Activated T-helper 1 cell treated with anti-CD3 and anti-CD28 coated beads, Interleukin-12 subunit alpha, Interleukin-12 subunit beta, Interleukin-2, Interleukin-4 antibody, amounts not matched to agents 30 ng/mL and 10 ng/mL and 1 ng/mL, durations not matched to agents 14 hours and 24 hours and 36 hours (primary cell): ENCODE measurements at places on chromosomes 5 and 9. TPM values are rescaled to one million over a fixed set of nuclear protein-coding genes. Genes with fewer than 3 reads are reported as not detected.

- no peak for DNase-seq
These were observed 11.3 kb downstream of the ERAP1 start for GRCh38 chr5:96796434-96796833.

DNA sequence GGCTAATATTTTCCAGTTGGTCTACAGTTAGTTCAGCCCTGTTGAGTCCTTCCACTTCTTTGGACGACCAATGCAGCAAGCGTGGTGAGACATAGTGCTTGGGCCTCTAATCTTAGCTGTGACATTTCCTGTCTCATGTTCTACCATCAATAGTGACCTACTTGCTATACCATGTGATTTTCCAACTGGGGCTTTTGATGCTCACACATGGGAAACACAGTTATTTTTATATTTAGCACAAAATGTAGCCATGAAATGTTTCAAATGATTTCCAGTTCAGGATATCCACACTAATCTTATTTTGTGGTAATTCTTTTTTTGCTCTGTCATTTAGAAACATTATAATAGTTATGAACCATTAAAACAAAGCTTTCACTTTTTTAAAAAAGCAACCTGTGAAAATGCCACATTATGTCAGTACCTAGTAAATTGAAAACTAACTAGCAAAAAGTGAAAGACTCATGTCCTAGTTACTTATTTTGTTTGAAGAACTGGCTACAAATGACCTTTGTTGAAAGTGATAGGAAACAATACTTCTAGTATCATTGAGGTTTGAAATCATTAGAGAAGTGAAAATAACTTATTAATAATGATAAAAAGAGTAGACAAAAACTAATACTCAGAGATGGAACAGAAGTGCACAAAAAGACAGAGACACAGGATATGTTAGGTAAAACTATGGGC is 18.3 kb downstream of the MARCHF3 start:
- DNase-seq = no peak

DNA sequence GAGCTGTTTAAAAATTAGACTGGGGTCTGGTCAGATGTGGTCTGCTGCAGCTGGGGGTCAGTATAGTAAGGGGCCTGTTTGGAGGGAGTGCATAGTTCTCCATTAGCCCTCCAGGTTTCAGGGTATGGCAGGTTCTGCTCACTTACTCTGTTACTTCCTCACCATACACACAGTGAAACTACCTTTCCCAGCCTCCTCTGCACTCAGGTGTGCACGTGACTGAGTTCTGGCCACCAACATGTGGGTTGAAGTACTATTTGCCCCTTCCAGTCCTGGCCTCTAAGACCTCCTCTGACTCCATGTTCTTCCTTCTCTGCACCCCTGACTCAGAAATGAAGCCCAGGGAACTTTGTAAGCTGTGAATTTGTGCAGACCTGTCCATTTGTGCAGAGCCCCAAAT is 190.5 kb upstream of the CLINT1 start:
- no peak for DNase-seq

- no peak for DNase-seq
These were observed 27.9 kb upstream of the CEMIP2 start for GRCh38 chr9:71796100-71796767.

GRCh38 chr5:159341906-159342310 is 11.6 kb upstream of the IL12B start:
- DNase-seq = no peak

GRCh38 chr5:145479271-145479670 is 355.9 kb downstream of the PRELID2 start:
- no peak for DNase-seq

GRCh38 chr5:83378624-83379289 is 92.8 kb upstream of the VCAN start:
- DNase-seq = no peak

DNA sequence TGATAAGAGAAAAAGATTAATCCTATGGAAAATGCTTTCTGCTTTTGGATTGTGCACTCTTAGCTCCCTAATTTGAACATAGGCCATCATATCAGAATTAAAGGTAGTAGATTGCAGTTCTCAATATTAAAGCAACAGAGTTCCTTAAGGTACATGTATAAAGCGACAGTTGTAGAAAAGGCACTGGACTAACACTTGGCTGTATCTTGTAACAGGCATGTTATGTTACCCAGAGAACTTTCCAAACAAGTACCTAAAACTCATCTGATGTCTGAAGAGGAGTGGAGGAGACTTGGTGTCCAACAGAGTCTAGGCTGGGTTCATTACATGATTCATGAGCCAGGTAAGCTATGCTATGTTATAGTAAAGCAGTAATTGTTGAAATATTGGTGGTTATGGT is 3.3 kb upstream of the SECISBP2 start:
- no peak for DNase-seq

DNA sequence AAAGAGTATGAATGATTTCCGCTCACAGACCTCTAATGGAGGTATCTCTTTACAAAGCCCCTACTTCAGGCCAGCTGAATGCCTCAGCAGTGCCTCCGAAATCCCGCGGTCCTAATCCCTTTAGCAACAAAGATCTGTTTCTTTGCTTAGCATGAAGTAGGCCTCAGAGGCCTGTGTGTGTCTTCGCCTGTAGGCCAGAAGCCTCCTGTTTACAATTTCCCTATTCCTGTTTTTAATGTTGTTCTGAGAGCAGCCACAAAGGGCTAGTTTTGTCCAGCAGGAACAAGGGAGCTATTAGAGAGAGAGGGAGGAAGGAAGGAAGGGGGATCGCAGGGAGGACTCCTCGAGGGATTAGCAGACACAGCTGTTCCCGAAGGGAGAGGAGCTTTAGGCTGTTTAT is 166.4 kb upstream of the SPRY4 start:
- no peak for DNase-seq

DNA sequence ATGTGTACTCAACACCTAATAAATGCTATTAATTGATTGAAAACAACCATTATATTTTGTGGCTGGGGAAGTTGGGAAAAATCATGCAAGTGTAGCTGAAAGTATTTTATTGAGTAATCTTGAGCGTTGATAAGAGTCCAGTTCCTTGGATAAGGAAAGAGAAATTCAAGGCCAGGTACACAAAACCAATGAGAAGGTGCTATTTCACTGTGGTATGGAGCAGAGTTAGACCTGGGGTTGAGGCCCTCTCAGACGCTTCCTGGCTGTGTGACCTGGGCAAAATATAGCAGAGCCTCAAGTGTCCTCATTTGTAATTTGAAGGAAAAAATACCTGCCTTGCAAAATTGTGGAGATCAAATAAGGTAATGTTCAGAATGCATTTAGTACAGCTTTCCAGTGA is 50.1 kb downstream of the GALNT10 start:
- DNase-seq = no peak

DNA sequence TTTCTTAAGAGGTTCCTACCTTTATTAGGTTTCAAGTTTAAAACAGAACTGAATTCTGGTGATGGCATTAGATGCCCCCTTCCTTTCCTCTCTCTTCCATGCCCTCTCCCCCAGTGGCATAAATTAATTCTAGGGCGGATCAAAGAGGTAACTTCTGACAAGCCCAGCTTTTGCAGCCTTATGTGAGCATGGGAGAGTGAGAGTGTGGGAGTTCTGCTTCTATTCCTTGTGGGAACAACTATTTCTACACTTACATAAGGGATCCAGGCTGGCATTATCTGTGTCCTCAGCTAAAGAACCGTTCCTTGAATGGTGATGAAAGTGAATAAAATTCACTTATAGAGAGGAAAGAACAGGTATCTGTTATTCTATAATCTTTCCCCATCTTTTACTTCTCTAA is 437.6 kb downstream of the KIF4B start:
- no peak for DNase-seq

DNA sequence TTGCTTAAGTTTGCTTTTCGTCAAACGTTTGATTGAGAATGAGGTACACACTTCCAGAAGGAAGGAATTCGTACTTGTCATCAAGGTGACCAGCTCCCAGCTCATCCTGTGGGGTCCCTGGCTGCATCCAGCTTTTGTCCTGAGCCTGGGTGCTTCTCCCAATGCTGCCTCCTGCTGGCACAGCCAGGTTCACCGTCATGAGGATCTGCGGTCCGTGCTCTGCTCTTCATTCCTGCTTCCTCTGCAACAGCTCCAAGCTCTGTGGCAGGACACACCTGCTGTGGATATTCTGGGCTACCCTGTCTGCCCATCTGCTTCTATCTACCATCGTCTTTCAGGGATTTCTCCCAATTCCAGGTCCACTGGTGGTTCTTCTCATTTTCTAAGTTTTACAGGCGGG is 13.3 kb upstream of the UBE2QL1 start:
- DNase-seq = no peak

- DNase-seq = no peak
These were observed 30.5 kb downstream of the TGFBR1 start for GRCh38 chr9:99135456-99135855.

DNA sequence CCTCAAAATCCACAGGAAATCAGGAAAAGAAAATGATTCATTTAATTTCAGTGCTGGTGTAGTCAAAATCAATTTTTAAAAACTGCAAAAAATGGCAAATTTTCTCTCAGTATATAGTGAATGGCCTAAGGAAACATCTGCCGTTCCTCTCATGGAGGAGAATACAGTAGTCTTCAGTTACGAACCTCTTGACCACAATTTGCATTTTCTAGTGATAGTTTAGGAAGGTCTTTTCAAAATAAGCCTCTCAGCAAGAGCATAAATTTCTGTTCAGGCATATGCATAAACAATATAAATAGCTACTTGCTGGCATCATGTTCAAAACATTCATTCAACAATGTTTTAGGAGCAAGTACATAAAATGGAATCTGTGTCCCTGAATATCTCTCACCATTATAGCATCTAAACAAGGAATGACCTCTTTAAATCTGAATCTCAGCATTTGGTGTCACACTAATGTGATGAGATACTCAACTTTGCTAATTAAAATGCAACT is 33.5 kb downstream of the HAPLN1 start:
- DNase-seq = no peak

GRCh38 chr5:173633304-173633703 is 16.9 kb upstream of the BOD1 start:
- no peak for DNase-seq

- DNase-seq = no peak
These were observed 20.1 kb downstream of the PCDHGC5 start for GRCh38 chr5:141508798-141509611.

GRCh38 chr5:57550132-57550531 is 67.5 kb upstream of the ACTBL2 start:
- DNase-seq = no peak

- DNase-seq = no peak
These were observed 47.4 kb upstream of the CCDC112 start for GRCh38 chr5:115343855-115344254.

GRCh38 chr9:99860266-99860665 is 38.6 kb downstream of the NR4A3 start:
- no peak for DNase-seq

GRCh38 chr5:86613455-86613854 is 4.3 kb upstream of the COX7C start:
- no peak for DNase-seq

GRCh38 chr5:99807346-99807745 is 727.8 kb upstream of the FAM174A start:
- DNase-seq = no peak

DNA sequence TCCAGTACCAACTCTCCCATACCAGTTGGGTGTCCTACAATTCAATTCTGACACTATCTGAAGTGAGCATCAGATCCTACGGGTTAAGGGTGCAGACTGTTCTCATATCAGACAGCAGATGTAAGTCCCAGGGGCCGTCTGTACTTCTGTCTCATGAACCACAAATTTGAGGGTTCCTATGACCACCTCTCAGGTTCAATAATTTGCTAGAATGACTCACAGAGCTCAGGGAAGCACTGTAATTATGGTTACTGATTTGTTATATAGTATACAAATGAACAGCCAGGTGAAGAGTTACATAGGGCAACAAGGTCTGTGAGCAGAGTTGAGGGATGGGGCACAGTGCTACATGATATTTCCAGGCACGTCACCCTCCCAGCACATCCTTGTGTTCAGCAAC is 499.1 kb downstream of the DMAC1 start:
- DNase-seq = no peak

DNA sequence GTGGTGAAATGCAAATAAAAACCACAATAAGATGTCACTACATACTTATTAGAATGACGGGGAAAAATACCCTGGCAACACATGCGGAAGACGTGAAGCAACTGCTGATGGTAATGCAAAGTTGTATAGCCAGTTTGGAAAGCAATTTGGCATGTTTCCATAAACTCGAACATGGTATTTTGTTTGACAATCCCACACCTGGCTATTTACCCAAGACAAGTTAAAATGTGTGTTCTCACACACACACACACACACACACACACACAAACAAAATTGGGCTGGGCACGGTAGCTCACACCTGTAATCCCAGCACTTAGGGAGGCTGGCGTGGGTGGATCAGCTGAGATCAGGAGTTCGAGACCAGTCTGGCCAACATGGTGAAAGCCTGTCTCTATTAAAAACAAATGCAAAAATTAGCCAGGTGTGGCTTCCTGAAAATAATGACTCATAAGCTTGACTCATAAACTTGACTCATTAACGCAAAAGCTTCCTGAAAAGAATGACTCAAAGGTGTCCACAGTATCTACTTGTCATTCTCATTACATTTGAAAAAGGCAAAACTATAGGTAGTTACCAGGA is 456.5 kb downstream of the CDH18 start:
- DNase-seq = no peak

DNA sequence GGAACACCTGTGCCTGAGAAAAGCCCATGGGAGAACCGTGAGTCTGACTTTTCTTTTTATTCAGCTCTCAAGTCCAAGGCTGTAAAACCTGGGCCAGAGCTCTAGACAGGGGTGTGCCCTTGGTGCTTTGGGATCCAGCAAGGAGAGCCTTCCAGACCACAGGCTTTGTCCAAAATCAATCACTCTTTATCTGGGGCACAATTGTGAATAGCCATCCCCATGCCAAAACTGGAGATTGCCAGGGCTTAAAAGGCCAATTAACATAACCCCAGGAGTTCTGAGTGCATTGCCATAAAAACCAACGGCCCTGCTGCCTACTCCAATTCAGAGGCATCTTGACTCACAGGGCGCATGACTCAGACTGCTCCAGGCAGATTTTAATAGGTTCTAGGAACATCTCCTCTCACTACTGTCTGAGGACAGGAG is 391.8 kb downstream of the ARHGEF28 start:
- no peak for DNase-seq

GRCh38 chr9:8188723-8189407 is 389.3 kb upstream of the DMAC1 start:
- no peak for DNase-seq

GRCh38 chr9:129694243-129694646 is 28.8 kb downstream of the PRRX2 start:
- DNase-seq = no peak

The C5orf52 gene
- 0.39 TPM in 1 of 2 replicates, not detected in the other for total RNA-seq

The CARTPT gene
- not detected in 2 replicates for total RNA-seq

The NDST1 gene
- 2.8 and 3.9 TPM in 2 replicates for total RNA-seq

The ANKRD20A1 gene
- 0.59 and 1.9 TPM in 2 replicates for total RNA-seq

The CCL21 gene
- total RNA-seq = not detected in 2 replicates

The FCN2 gene
- not detected in 2 replicates for total RNA-seq

The CARD9 gene
- 7.1 and 7.2 TPM in 2 replicates for total RNA-seq

The TRIM7 gene
- 1.5 and 1.8 TPM in 2 replicates for total RNA-seq

The SPINK13 gene
- not detected in 2 replicates for total RNA-seq

The MYOZ3 gene
- total RNA-seq = 0.49 and 0.51 TPM in 2 replicates
